ENCODE measurements at places on chromosomes 4 and X.

DNA sequence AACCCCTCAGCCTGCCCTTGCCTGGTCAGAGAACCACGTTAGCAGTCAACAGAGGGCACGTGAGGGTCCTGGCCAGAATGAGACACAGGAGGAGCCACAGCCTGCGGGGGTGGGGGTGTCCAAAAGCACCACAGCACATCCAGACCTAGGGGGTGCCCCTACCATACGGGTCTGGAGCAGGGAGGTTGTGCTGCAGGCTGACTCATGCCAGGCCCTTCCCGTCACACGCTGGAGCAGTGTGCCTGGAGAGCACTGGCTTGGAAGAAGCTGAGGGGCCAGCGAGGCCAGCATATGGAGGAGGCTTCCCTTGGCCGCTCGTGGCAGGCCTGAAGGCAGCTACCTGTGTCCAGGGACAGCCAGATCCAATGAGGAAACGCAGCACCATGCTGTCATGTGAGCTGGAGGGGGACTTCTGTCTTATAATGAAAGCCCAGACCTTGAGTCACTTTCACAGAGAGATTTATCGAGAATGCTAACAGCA lies 1.5 kb upstream of the IRAK1 start:
- DNase-seq = no peak

DNA sequence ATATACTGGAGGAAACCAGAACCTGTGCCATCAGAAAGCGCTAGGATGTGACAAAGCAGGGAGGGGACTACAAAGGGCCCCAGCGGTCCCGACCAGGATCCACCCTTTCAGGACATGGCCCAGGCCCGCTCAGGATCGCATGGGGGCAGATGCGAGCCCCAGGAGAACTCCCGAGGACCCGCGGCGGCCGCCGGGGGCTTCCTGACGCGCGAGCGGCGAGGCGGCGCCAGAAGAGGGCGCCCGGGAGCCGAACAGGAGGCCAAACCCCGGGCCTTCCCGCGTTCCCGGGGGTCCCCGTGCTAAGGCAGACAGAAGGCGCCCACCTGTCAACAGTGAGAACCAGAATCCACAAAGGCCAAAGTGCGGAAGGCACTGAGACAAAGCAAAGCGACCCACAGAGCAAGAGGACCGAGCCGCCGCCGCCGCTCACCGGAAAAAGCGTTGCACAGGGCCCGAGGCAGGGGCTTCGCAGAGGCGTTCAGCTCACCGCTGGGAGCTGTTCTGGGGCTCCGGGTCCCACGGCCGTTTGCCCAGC lies 7.3 kb upstream of the OPN1LW start:
- peak; percentile 52 for DNase-seq

DNA sequence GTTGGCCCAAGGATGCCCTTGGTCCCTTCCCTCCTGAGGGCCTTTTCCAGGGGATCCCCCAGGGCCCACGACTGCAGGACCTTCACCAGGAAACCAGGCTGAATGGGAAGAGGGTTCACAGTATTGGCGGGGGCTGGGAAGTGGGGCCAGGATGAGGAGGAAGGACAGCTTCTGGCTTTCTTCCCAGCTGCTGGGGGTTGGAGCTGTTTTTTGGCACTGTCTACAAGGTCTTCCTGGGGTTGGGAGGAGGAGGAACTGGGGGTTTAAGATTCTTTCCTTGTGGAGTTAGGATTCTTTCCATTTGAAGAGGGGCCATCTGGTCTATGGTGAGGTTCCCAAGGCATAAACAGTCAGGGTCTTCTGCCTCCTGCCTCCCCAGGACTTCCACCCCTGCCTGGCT lies 64.8 kb downstream of the KIF4A start:
- no peak for DNase-seq

- DNase-seq = no peak
Observed at GRCh38 chrX:48489892-48490291, 13.9 kb downstream of the FTSJ1 start.

GRCh38 chr4:105896461-105896942 lies 1.2 kb downstream of the NPNT start:
- no peak for DNase-seq

DNA sequence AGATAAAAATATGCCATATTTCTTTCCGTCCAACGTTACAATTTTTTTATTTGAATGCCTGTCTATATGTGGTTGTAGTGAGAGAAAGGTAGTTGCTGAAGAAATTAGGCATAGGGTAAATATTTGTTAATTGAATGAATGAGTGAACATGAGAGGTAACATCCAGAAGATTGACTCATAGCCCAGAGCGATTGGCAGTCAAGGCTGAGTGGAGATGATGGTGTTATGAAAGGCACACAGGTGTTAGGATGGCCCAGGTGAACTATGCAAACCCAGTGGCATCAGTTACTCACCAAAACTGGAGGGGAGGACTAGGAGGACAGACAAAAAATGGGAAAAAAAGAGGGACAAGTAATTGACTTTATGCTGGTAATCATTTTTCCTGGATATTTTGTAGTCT lies 31.7 kb upstream of the SPRY1 start:
- no peak for DNase-seq

DNA sequence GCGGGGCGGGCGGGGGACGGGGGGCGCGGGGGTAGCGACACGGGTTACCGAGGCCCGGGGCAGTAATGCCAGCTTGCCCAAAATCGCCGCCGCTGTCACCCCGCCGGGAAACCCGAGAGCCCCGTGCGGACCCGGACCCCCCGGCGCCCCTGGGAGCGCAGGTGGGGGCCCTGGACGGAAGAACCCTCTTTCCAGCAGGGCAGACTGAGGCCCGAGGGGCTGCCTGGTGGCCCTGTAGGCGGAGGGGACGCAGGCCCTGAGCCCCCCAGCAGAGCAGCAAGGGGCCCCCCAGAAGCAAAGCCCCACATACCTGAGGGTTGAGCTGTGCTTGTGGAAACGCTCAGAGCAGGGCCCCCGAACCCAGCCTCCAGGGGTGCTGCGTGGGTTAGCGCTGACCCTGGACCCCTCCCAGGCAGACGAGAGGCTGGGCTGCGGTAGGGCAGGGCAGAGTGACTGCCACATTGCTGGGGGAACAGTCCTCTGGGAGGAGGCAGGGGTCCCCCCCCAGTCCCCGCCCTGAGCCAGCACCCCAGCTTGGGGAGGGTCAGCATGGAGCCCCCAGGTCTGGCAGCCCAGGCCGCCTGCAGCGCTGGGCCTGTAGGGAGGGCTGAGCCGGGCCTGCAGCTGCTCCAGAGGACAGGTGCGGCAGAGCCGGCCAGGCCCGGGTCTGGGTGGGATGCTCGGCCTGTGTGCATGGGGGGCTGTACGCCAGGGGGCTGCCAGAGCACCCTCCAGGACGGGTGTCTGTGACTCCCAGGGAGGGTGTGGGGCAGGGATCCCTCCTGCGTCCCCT lies 646 bp downstream of the DOK7 start:
- no peak for DNase-seq

DNA sequence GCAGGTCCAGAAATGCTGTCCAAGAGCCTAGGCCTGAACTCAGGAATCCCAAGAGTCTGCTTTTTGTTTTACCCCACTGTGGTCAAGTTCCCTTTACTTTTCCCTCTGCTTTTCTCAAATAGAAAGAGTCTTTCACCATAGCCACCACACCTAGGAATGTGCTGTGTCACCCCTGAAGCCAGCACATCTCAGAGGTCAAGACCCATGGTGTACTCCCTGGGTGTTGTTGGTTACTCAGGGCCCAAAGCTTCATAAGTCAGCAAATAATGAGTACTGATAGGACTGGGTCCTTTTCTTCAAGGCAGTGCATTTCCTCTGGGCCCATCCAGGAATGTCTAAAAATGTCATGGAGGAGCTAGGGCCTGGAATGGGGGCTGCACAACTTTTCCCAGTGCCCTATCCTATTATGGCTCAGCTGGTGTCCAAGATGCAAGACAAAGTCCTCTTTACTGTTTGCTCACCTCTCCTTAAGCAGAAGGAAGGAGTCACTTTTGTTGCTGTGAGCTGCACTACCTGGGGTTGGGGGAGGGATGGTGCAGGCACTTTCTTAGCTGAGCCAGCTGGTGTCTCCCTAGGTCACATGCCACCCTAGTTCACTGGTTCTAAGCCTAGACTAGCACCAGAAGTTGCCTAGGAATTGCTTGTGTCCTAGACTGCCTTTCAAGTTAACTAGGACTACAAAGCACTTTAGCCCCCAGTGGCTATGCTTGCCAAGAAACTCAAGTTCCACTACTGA lies 62.4 kb upstream of the RXFP1 start:
- DNase-seq = no peak

DNA sequence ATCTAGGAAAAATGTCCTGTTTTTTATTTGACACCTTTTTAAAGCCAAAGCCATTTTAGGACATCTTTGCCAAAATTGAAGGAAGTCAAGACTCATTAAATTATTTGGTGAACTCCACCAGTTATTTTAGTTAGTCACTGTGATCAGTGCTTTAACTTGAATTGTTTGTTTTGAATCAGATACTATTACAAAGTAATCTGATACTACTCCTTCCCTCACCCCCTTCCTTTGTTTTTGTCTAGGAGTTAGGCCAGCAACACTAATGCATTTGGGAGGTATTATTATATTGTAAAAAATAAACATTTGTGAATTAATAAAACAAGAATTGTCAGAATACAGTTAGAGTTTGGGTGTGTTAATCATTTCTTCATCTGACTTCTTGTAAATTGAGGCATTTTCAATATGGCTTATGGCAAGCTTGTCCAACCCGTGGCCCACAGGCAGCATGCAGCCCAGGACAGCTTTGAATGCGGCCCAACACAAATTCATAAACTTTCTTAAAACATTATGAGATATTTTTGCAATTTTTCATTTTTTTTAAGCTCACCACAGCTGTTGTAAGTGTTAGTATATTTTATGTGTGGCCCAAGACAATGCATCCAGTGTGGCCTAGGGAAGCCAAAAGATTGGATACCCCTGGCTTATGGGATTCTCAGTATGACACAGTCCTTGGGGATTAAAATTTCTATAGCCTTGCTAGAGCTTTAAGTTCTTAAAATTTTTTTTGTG lies 182.2 kb downstream of the BMPR1B start:
- DNase-seq = no peak

GRCh38 chr4:122766950-122767349 lies 34.4 kb downstream of the BBS12 start:
- DNase-seq = no peak

GRCh38 chrX:134622056-134622812 lies 36.0 kb downstream of the PLAC1 start:
- DNase-seq = no peak

GRCh38 chr4:14254252-14254651 lies 626.7 kb upstream of the BOD1L1 start:
- peak; percentile 32 for DNase-seq

DNA sequence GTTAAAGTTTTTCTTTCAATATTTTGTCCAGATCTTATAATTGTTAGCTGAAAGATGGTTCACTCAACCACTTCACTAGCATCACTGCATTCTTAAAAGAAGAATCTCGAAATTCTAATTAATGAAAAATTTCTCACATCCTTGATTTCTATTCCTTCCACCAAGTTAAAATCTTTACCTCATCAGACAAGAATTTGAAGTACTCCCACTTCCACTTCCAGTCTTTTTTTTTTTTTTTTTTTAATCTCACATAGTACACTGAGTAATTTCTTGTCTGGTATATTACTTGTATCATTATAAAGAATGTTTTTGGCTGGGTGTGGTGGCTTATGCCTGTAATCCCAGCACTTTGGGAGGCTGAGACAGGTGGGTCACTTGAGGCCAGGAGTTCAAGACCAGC lies 73.2 kb downstream of the FBXW7 start:
- DNase-seq = no peak

- DNase-seq = no peak
Observed at GRCh38 chr4:4856071-4857000, 3.1 kb upstream of the MSX1 start.

- no peak for DNase-seq
Observed at GRCh38 chr4:138540056-138540800, 298.1 kb upstream of the SLC7A11 start.

DNA sequence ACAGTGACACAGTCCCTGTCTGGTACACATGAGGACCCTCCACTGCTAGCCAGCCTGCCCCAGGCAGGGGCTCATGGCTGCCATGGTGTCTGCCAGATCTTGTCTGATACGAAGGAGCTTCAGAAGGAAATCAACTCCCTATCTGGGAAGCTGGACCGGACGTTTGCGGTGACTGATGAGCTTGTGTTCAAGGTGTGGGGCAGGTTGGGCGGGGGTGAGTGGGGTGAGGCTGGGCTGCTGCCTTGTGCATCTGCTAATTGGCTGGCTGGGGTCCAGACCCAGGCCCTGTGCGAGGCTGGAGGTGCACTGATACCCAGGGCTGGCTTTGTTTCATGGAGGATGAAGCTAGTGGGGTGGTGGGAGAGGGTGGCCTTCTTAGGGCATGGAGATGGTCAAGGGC lies 13.8 kb downstream of the CCDC22 start:
- no peak for DNase-seq

DNA sequence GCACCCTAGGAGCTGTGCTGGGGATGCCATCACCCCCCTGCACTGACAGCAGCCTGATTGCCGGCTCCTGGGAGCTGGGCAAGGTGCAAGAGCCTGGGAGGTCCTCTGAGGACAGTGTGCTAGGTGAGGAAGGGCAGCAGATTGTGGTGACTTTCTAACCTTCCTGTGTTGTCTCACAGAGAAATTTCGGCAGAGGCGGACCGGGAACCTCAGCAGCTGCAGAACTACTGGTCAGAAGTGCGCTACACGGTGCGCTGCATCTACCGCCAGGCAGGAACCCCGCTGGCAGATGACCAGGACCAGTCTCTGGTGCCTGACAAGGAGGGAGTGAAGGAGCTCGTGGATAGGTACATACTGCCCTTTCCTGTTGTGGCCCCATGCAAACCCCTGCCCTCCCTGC lies 89.8 kb downstream of the FAM193A start:
- no peak for DNase-seq

GRCh38 chr4:173135241-173135847 lies 33.3 kb upstream of the GALNT7 start:
- no peak for DNase-seq

DNA sequence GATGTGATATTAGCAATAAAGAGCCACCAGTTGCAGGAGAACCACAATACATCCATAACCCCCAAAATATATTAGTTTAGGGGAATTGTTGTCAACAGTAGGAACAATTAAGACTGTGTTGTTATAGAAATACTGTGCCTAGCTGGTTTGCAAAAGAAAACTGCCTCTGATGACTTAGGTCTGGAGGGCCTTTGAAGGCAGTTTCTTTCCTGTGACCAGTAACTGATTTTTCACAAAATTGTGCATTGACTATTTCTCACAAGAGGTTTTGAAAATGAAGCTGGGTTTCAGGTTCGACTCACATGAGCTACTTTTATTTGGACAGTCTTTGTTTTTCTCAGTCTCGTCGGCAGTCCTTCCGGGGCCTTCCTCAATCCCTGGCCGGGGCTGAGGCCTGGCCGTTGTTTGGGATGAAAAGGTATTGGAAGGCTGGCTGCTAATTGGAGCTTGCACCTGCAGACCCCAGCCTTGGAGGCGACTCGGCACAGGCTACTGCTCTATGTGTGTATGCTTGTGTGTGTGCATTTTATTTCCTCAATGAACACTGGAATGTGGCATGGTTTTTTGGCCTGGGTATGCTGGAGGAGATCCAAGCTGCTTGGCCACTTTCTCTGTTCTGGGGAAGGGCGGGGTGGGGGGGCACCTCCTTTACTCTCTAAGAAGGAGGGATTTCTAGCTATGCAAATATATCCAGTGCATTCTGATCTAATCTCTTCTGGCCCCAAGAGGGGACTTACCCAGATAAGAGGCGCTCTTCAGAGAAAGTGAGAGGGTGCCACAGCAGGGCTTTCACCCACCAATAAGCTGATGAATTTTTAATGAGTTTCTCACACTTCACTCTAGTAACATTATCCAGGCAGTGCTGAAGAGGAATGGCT lies 49.5 kb upstream of the LNX1 start:
- peak; percentile 40 for DNase-seq

GRCh38 chrX:13689741-13690211 lies 848 bp downstream of the RAB9A start:
- DNase-seq = no peak

- no peak for DNase-seq
Observed at GRCh38 chr4:53625888-53626287, 34.6 kb upstream of the LNX1 start.
